ENCODE measurements at places on chromosomes 12 and 14.

DNA sequence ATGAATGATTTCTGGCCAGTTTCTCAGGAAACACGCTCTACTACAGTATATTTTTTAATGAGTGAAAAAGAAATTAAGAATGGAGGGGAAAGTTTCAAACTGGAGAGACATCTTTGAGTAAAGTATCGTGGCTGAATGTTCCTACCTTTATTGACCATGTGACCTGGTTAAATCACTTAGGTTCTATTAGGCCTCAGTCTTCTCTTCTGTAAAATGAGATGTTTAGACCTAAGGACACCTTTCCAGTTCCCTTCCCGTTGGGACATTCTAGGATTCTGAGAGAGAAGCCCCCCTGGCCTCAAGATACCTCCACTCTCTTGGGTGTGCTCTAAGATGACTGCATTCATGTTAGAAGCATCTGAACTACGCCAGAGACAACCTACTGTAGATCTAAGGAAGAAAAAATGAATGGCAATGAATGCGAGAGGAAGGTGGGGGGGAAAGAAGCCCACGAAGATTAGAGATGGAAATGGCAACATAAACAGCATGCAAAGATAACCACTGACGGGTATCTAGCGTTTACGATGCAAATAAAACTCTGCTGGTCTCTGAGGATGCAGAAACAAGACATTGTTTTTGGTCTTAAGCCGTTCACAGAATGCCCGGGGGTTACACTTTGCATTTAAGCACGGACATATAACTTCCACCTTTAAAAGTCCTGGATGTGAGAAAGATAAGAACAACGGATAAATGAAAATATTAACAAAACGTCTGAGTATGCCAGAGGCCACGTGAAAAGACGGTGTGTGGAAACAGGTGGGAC is 599 bp upstream of the CPSF6 start:
- H3K4me1 ChIP-seq: peaks cover 25% of the 10 kb centered on the region
- no peaks in the 10 kb centered on the region for H3K36me3 ChIP-seq
- peak overlapping the region; percentile 98 for H3K27ac ChIP-seq
- DNase-seq: no peak

- no peak overlapping the region for H3K4me3 ChIP-seq
- H3K36me3 ChIP-seq: peaks cover 3% of the 10 kb centered on the region
- no peak overlapping the region for H3K27ac ChIP-seq
- no peak for DNase-seq
Measured at GRCh38 chr14:31283578-31284252, 76.1 kb upstream of the HECTD1 start.

DNA sequence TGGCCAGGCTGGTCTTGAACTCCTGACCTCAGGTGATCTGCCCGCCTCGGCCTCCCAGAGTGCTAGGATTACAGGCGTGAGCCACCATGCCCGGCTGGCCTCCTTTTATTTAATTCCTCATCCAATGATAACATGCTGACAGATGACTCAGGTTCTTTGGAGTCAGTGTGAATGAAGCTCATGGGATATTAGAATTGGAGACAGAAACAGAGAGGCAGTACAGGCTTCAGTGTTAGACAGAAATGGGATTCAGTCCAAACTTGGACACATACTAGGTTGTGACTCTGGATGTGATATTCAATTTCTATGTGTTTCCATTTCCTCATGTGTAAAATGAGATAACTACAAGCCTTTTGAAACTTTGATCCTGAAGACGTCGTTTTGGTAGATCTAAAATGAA is 47.3 kb downstream of the PDE3A start:
- H3K36me3 ChIP-seq: peaks cover 23% of the 10 kb centered on the region
- H3K4me1 ChIP-seq: peaks cover 21% of the 10 kb centered on the region
- H3K4me3 ChIP-seq: no peak overlapping the region
- no peaks in the 10 kb centered on the region for H3K27me3 ChIP-seq
- no peak for DNase-seq
- H3K27ac ChIP-seq: no peak overlapping the region

DNA sequence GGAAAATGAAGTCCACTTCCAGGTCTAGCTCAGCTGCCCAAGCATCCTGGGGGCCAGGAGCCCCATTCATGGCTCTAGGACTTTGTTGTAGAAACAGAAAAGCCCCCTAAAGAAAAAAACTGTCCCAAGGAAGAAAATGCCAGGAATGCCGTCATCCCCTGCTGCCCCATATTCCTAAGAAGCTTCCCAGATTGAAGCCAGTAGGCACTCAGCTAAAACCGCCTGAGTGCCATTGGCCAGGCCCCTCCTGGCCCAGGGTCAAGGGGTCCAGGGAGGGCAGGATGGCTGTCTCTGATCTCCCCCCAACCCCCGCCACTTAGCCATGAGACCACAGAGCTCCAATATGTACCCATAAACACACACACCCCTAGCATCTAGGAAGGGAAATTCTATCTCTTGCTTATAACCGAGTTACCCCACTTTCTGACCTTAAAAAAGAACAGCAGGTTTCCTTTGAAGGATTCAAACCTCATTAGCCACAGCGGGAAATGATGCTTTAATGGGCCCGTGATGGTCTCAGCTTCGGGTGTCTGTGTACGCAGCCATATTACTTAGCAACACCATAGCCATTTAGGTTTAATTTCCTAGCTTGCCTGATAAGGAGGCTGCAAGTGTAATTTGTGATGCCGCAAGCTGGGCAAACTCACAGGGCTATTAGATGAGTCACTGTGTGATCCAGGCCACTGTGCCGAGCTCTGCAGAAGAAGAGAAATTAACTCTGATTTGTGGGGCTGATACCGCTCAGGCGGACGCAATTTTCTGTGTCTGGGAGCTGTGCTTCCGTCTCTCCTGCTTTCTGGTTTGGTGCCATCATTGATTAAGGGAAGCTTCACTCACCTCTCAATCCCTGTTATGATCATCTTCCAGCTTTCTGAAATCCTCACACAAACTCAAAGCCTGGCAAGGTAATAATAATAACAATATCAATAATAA is 84.2 kb downstream of the GCH1 start:
- peaks cover 4% of the 10 kb centered on the region for H3K27me3 ChIP-seq
- H3K4me3 ChIP-seq: no peak overlapping the region
- DNase-seq: no peak
- no peaks in the 10 kb centered on the region for H3K36me3 ChIP-seq

DNA sequence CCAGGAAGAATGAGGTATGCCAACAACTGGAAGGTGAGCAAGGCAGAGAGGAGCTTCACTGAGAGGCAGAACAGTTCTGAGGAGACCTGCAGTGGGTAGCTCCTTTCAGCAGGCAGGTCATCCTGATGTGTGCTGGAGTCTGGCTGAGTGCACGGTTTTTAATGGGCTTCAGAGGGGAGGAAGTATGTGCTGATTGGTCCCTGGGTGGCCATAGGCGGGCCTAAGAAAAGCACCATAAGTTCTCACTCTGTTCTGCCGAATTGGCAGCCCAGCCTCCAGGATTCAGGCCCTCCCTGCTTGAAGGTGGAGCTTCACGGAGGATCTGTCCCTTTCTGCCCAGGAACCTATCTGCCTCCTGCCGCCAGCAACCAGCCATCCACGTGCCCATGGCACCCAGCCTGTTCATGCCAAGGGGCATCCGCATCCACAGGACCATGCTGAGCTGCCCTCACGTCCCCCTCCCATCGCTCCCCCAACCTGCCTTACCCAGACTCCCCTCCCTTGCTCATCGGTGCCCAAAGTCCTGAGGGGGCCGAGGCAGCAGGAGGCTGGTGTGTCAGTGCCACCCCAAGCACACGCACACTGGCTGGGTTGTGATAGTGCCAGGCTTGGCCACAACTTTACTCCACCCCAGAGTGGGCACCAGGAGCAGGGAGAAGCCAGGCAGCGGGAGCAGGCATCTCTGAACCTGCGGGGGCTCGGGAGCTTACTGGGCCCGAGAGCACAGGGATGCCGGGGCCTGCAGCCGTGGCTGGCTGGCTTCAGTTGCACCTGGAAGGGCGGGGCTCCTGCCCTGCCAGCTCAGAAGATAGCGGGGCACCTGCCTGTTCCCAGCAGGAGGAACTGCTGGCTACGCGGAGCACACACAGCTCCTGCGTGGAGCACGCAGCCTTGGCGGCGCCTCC is 608.4 kb upstream of the FOXG1 start:
- no peaks in the 10 kb centered on the region for H3K36me3 ChIP-seq
- no peak overlapping the region for H3K27ac ChIP-seq
- H3K4me3 ChIP-seq: no peak overlapping the region
- DNase-seq: no peak
- no peaks in the 10 kb centered on the region for H3K27me3 ChIP-seq

- H3K27ac ChIP-seq: no peak overlapping the region
- H3K27me3 ChIP-seq: peaks cover 86% of the 10 kb centered on the region
- no peak for DNase-seq
- H3K4me1 ChIP-seq: peaks cover 9% of the 10 kb centered on the region
- no peaks in the 10 kb centered on the region for H3K36me3 ChIP-seq
Measured at GRCh38 chr12:26130728-26131127, 5.9 kb upstream of the BHLHE41 start.

GRCh38 chr12:54211920-54212319 is 23.1 kb upstream of the SMUG1 start:
- H3K36me3 ChIP-seq: no peaks in the 10 kb centered on the region
- no peak overlapping the region for H3K27ac ChIP-seq
- DNase-seq: no peak
- no peak overlapping the region for H3K4me3 ChIP-seq
- H3K27me3 ChIP-seq: peaks cover 82% of the 10 kb centered on the region
- H3K4me1 ChIP-seq: peaks cover 2% of the 10 kb centered on the region

DNA sequence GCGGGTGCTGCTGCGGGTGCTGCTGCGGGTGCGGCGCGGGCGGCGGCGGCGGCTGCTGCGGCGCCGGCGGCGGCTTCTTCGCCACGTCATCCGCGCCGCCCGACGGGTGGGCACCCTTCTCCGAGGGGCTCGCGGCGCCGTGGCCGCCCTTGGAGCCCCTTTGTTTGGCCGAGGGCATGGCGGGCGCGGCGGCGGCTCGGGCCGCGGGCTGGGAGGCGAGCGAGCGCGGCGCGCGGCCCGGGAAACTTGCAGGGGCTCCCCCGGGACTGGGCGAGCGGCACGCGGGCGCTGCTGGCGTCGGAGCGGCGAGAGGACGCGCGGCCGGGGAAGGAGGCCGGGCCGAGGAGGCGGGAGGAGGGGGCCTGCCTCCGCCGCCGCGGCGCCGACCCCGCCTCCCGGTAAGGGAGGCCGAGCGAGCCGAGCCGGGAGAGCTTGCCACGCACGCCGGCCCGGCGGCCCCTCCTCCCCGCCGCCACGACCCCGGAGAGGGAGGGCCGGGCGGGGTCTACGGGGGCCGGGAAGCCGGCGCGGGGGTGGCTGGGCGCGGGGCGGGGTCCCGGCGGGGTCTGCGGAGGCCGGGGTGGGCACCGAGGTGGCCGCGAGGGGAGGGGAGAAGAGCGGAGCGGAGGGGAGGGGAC is at the start of gene CKAP4:
TSS of gene CKAP4 (minus strand) at position 347 of the 638 bp plus-strand sequence. CDS start at position 178, 169 bp downstream.
- peaks cover 10% of the 10 kb centered on the region for H3K4me1 ChIP-seq
- peak within 1 kb of the TSS; percentile 83 for H3K4me3 ChIP-seq
- peaks cover 5% of the 10 kb centered on the region for H3K27me3 ChIP-seq
- H3K27ac ChIP-seq: peak within 1 kb of the TSS; percentile 90

DNA sequence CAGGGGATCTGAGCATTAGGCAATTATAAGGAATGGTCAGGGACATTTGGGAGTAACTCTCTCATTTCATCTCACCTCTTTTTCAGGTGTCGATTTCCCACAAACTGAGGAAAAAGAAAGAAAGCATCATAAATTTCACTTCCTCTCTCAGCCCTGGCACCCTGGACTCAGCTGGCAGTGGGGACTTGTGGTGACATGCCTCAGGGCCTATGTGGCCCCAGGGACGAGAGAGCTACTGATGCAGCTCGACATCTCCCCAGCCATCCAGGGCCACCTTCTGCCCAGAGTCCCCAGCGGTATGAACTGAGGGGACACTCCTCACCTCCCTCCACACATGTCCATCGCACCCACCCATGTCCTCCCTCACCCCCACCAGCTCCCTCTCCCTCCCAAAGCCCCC is 11.7 kb downstream of the TNFRSF1A start:
- no peak overlapping the region for H3K27ac ChIP-seq
- H3K4me3 ChIP-seq: no peak overlapping the region
- peaks cover 9% of the 10 kb centered on the region for H3K4me1 ChIP-seq
- H3K36me3 ChIP-seq: peaks cover 35% of the 10 kb centered on the region
- H3K27me3 ChIP-seq: no peaks in the 10 kb centered on the region

DNA sequence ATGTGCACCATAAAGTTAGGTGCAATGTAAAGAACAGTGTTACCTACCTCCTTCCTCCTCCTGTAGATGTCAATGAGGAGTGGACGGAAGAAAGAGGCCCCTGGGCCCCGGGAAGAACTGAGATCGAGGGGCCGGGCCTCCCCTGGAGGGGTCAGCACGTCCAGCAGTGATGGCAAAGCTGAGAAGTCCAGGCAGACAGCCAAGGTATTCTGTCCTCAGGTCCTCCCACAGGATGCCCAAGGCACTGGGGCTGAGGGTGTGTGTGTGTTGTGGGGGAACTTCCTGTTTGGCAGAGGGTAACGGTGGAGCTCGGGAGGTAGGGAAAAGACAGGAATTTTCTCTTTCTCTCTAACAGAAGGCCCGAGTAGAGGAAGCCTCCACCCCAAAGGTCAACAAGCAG is 6.4 kb downstream of the ATN1 start:
- no peaks in the 10 kb centered on the region for H3K27me3 ChIP-seq
- peaks cover 36% of the 10 kb centered on the region for H3K4me1 ChIP-seq
- no peak overlapping the region for H3K4me3 ChIP-seq

DNA sequence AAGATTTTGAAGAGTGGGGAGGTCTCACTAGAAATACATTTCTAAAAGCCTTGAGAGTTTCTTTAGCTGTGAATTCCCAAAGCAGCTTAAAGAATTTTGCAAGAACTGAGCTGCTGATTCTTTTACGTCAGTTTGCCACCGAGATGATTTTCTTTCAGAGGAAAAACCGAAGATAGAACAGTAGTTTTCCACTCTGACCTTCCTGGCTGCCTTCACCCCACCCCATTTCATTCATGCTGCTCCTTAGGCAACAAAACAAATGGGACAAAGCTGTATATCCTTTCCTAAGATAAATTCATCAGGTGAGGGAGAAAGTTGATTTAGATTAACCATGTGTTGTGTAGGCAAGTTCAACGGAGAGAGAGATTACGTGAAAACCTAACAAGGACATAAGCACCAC is 947.0 kb downstream of the GALC start:
- no peak overlapping the region for H3K4me3 ChIP-seq
- H3K27me3 ChIP-seq: peaks cover 4% of the 10 kb centered on the region
- peaks cover 10% of the 10 kb centered on the region for H3K4me1 ChIP-seq
- H3K36me3 ChIP-seq: no peaks in the 10 kb centered on the region

GRCh38 chr14:49303946-49304516 is 282.1 kb downstream of the RPS29 start:
- H3K27ac ChIP-seq: no peak overlapping the region
- H3K36me3 ChIP-seq: no peaks in the 10 kb centered on the region
- no peak overlapping the region for H3K4me3 ChIP-seq
- peaks cover 5% of the 10 kb centered on the region for H3K4me1 ChIP-seq

DNA sequence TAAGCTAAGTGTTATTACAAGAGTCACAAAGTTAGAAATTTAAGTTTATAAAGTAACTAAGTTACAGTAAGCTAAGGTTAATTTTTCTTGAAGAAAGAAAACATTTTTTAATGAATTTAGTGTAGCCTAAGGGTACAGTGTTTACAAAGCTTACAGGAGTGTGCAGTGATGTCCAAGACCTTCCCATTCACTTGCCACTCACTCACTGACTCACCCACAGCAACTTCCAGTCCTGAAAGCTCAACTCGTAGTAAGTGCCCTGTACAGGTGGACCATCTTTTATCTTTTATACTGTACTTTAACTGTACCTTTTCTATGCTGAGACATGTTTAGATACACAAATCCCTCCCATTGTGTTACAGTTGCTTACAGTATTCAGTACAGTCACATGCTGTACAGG is 60.9 kb upstream of the TMEM263 start:
- H3K27me3 ChIP-seq: peaks cover 34% of the 10 kb centered on the region
- H3K27ac ChIP-seq: no peak overlapping the region
- DNase-seq: no peak
- no peak overlapping the region for H3K4me3 ChIP-seq
- H3K36me3 ChIP-seq: no peaks in the 10 kb centered on the region

Data from progenitor cell of endocrine pancreas (in vitro differentiated cells).